Activated CD4-positive, alpha-beta T cell treated with anti-CD3 and anti-CD28 coated beads, Interleukin-10, Interleukin-2, amounts not matched to agents 100 ng/mL and 50 ng/mL, durations not matched to agents 16 hours and 8 hours (primary cell): ENCODE measurements at places on chromosomes 7 and 10.

DNA sequence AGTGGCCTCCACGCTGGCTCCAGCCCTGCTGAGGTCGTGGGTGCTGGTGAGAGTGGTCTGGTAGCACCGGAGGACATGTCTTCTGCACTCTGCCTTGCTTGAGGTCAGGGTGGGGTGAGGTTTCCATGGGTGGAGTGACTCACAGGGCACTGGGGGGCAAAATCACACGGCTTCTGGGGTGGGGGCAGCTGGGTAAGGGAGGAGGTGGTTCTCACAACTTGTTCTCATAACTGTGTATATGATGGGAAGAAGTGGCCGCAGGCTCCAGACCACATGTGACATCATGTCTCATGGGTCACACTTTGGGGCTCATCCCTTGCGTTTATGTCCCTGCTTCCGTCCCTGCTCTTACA is 884 bp upstream of the PRF1 start:
- peak; percentile 34 for DNase-seq

DNA sequence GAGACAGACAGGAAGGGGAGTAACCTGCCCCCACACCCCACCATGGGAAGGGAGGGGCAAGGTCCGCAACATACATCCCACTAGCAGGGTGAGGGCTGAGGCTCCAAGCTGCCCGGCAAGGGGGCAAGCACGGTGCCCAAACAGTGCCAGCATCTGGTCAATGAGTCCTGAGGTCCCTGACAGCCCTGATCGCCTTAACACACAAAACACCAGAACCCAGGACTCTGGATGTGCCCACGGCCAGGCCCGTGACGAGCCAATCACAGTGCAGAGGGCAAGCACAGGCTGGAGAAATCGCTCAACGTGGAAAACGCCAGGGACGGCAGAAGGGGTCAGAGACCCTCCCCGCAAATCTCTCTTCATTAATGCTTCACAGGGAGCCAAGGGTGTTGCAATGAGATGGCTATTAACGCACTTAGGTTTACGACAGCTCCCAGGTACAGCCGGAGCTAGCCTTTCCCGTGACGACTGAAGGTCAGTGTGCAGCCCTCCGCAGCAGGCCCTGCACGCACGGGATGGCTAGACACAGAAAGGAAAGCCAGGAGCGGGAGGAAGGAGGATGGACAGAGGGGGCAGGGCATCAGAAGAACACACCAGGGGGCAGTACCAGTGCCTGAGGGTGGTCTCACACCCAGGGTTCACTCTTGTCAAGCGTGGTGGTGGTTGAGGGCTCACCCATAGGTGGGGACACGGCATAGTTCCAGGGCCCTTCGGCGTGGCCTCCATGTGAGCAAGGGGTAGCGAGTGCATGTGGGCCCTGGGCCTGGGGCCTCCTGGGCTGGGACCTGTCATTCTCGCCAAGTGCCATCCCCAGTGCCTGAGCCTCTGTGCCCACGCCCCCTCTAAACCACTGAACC is 220.5 kb downstream of the MAD1L1 start:
- DNase-seq, result no peak

DNA sequence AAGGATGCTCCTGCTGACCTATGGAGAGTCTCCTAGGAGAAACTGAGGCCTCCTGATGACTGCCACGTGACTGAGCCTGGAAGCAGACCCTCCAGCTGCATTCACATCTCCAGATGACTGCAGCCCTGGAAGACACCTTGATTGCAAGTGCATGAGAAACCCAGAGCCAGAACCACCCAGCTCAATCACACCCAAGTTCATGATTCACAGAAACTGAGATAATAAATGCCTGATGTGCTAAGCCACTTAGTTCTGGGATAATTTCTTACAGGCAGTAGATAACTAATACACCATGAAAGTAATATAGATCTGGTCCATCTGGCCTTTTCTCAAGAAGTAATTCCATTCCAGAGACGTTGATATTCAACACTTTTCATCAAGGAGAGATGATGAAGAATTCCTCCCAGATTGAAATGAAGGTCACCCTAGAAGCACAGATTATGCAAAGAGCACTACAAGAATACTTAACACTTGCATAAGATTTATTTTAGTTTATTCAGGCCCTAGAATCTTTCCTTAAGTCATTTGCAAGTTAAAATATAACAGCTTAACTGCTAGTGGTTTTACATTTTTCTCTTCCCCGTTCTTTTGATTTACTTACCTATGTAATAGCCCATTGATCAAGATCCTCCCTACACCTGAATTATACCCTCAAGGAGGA is 208.2 kb upstream of the INHBA start:
- no peak for DNase-seq

DNA sequence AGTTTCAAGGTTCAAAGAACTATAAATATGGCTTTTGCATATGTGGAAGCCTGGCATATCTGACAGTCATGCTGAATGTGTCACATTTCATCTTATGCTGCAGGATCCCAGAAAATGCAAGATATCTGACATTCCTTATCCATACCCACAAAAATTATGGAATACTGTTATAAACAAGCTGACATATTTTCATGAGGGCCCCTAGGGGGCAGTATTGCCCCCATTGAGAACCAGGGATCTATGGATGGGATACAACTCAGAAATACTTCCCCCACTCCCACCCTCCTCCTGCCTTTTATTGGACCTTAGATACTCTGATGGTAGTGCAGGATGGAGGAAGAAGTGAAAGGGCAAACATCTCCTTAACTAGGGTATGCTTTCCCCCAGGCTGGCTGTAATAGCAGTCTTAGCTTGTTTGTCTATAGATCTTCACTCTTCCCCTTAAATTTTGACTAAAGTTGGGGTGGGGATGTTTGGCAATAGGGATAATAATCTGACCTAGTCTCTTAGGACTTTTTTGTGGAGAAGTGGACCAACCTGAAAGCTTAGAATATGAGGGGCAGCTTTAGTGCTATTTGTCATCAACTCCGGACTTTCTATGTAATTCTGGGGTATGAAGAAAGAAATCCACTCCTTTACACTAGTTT is 3.5 kb upstream of the GNGT1 start:
- DNase-seq, result peak; percentile 10

- no peak for DNase-seq
Observed at GRCh38 chr7:23207021-23207420, 25.2 kb downstream of the NUP42 start.

DNA sequence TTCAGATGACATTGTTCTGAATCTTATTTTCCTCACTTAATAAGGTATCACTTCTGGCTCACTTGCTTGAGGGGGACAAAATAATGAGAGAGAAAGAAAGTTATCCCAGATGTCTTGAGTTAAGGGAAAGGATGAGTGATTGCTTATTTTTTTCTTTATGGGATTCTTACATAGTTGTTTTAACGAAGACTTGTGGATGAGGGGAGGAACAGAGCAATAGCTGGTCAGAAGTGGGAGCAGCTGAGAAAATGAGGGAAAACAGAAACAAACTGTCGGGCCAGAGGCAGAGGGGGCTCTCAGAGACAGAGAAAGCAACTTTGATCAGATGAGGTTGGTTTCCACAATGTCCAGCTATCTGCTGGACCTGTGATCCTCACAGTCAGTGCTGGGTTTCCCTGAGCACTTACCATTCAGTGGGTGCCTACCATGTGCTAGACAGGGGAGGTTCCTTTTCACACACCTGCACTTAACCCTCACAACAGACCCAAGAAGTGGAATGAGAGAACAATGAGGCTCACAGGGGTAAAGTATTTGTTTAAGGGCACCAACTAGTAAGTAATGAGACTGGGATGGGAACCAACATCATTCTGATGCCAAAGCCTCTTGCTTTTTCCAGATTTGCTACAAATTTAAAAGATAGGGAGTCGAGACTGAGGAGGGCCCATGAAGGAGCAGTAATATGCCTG is 64.2 kb downstream of the BICC1 start:
- no peak for DNase-seq

DNA sequence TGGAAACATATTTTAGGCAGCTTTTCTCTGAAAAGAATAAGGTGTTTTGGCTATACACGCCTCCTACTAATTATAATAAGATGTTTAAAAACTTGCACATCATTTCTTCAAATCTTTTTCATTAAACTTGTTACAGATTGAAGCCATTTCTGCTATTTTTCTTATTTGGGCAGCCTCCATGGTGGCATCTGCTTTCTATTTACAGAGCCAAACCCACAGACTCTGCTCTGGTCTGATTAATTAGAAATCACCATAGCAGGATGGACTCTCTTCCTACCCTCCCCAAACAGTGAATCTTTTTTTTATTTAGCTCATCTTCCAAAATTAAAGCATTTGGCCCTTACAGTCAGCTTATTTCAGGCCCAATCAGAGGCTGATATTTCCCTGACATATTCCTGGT is 85.7 kb upstream of the AOAH start:
- no peak for DNase-seq

GRCh38 chr7:128172963-128173362 is 68.1 kb upstream of the LEP start:
- DNase-seq, result peak; percentile 18

DNA sequence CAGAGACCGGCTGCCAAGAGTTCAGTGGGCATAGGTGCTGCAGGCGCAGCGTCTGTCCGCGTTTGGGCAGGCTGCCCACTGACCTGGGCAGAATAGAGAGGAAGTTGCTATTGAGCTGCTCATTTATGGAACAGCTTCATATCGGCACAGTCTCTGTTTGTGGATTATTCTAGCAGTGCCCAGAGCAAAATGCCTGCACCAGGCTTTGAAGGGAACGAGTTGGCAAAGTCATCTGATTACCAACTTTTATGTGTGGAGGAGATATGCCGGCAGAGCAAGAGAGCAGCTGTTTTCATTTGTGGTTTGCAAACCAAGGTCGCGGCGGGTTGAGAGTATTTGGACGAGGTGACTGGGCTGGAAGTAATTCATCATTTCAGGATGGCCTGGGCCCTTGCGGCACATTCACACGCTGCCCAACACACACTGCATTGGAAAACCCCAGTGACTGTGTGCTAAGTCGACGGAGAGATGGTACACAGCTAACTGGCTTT is 228.5 kb downstream of the TCERG1L start:
- peak; percentile 6 for DNase-seq

DNA sequence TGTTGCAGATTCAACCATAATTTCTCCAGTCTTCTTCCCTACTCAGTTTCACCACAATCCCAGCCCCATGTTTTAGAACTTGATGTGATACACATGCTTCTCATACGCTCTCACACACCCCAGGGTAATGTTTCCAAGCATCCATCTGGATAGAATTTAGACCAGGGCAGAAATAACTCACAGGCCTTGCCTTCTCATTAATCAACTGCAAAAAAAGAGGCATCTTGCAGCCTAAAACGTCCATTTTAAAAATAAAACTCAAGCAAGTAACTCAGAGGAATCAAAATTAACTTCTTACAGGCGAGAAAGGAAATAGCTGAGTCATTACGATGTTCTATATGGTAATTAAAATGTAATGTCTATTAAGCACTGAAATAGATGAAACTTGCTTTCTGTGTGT is 127.2 kb upstream of the RSU1 start:
- no peak for DNase-seq

DNA sequence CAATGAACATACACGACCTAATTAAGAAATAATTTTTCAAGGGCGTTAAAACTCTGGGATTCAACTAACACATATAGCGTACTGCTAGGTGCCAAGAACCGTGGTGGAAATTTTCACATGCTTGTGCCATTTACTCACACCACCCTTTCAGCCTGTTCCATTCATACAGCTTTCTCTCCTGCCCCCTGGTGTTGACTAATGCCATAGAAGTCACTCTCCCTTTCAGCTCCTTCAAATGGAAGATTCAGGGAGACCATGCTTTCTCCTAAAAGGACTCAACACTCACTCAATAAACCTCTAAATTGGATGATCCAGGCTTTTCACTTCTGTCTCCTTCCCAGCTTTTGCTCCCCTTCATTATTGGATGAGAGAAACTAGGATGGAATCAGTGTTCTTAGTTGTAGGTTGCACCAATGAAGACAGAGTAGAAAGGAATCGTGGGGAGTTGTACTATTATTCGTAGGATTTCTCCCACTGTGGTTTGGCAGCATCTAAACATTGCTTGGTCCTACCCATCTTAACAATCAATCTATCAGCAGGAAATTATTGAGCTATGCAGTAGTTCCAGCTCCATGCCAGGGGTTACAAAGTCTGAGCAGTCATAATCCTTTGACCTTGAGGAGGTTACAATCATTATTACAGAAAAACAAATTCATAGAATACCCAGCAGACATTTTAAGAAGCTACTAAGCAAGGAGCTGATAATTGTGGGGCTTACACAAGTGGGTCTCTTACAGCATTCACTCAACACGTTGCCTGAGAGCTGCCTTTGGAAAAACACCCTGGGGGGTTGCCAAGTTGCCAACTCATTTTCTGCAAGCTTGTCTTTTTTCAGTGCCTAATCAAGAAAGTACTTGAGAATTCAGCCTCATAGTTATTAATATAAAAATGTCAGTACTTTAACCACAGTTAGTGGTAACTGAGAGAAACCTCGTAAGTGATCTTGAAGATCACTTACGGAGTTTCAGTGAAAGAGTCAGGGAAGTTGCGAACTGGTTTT is 2.8 kb upstream of the PPP1R3C start:
- DNase-seq, result peak; percentile 63

- DNase-seq, result peak; percentile 5
Observed at GRCh38 chr7:111558991-111559390, 3.3 kb downstream of the IMMP2L start.

- no peak for DNase-seq
Observed at GRCh38 chr10:15168291-15168785, at the start of gene NMT2. Gene NMT2, minus strand, starts transcription at chr10:15168693. Its CDS starts 81 bp downstream, at chr10:15168612.

GRCh38 chr7:18018296-18019215 is 9.1 kb downstream of the PRPS1L1 start:
- DNase-seq, result no peak

- DNase-seq, result no peak
Observed at GRCh38 chr7:157669768-157670351, 333.1 kb downstream of the DNAJB6 start.

GRCh38 chr7:134963036-134963435 is 23.3 kb upstream of the AGBL3 start:
- no peak for DNase-seq

DNA sequence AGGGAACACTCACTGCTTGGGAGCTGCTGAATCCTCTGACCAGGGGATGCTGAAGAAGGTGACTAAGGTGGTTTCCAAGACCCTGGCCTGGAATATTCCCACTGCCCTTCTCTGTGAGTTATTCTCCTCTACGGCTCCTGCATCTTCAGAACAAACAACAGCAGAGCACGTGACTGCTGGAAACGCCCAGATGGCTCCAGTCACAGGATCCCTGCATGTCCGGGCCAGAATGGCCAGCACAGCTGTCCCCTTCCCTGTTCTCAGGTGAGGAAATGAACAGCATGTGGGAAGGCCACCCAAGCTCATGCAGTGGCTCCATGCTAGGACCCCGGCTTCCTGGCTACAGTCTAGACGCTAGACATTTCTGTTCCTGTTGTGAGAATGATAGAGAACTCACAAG is 43.1 kb downstream of the GHRHR start:
- DNase-seq, result no peak
